Germinal center (tissue), 1 donor: ENCODE measurements at places on chromosomes 4 and X.
A peak's percentile ranks its signal among the peaks of the same experiment; 100 is the strongest.

DNA sequence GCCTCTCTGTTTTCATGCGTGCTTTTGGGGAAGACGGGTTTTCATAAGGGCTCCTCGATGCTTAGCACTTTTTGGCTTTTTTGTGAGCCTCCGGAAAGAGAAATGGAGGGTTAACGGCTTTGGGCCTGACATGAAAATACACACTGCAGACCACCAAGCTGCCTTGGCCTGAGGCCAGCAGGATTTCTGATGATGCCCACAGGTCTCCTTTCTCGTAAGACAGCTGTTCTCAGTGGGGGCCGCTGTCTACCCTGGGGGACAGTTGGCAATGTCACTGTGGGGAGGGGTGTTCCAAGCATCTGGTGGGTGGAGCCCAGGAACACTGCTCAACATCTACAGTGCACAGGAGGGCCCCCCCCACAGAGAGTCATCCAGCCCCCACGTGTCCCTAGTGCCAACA lies 29.4 kb upstream of the CLDN34 start:
- no peak for DNase-seq

DNA sequence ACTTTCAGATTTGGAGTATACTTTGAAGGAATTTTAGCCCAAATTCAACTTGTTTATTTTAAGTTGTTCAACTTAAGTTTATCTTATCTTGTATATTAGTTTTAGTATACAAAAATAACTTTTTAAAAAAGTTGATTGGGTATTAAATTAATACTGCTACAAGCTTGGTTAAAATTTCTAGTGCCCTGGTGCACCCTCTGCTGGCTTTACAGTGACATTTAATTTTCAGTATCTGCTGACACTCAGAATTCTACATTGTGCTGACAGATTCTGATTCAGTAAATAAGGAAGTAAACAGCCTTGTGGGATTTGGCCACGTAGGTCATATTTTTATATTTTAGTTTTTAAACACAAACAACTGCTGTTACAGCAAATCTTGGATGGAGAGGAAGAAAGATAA lies 2.9 kb downstream of the EDA start:
- peak; percentile 2 for DNase-seq

GRCh38 chr4:73856518-73856917 lies 3.4 kb downstream of the PF4V1 start:
- no peak for DNase-seq

DNA sequence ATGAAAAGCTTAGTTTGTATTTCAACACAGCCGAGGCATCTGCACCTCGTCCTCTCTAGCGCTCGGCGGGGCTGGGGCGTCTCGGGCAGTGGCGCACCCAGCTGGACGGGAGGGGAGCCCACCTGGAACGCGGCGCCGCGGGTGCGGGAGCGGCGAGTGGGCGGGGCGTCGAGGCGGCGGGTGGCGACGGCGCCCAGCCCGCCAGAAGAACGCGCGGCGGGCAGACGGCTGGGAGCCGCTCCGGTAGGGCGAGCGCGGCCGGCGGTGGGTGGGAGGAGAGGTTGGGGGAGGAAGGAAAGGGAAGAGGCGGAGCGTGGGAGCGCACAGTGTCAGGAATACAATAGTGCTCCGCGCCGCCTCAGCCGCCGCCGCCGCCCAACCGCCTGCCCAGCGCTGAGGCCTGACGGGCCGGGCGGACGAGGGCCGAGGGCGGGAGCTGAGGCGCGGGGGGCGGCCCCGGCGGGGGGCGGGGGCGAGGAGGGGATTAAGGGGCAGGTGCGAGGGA lies at the start of gene JADE3:
Gene JADE3 (plus strand): TSS at position 324 of the 505 bp plus-strand sequence. CDS start 72,474 bp downstream, outside the sequence.
- DNase-seq, result peak; percentile 60

DNA sequence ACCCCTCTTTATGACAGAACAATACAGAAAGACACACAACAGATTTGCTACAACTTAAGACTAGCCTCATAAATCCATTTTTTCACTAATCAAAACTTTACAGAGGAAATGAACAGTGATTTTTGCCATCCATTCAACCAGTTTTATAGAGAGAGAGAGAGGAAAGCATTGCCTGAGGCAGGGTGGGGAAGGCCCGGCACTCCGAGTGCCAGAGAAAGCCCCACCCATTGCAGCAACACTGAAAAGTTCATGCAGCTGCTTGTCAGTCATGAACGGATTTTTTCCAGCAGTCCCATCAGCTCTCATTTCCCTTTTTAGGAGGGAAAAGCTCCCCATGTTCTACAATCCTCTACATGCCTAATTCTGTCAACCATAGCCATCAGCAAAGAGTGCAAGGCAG lies 236.9 kb downstream of the CHIC1 start:
- no peak for DNase-seq

GRCh38 chr4:152525878-152526277 lies 10.0 kb downstream of the FBXW7 start:
- no peak for DNase-seq

GRCh38 chrX:115260330-115260729 lies 26.4 kb upstream of the LRCH2 start:
- no peak for DNase-seq

GRCh38 chr4:181599134-181599533 lies 644.1 kb upstream of the TENM3 start:
- no peak for DNase-seq

GRCh38 chr4:52173470-52174045 lies 122.5 kb downstream of the SPATA18 start:
- no peak for DNase-seq

- peak; percentile 13 for DNase-seq
Observed at GRCh38 chrX:136028383-136028984, 43.2 kb downstream of the SLC9A6 start.

- no peak for DNase-seq
Observed at GRCh38 chr4:147182041-147182440, 236.4 kb upstream of the TTC29 start.
